ENCODE measurements at places on chromosomes 12 and 14. TPM values are rescaled to one million over a fixed set of nuclear protein-coding genes. Genes with fewer than 3 reads are reported as not detected.

Gene GYS2
- total RNA-seq, result not detected

DNA sequence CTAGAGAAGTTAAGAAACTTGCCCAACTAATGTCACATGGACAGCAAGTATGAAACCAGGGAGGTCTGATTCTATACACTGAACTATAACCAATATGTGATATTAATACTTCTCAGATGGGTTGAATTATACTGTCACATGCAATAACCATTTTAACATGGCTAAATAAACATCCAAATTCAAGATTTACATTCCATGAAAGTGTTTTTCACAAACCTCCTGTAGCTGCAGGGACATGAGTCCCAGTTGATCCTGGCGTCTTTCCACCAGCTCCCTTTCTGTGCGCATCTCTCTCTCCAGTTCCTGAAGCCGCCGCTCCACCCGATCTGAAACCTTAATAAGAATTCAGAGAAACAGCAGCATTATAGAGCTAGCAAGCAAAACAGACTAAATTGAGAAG, 79.0 kb downstream of the CEP128 start:
- H3K4me1 ChIP-seq, result no peaks in the 10 kb centered on the region
- H3K4me3 ChIP-seq, result no peak overlapping the region
- H3K27ac ChIP-seq, result no peak overlapping the region
- H3K27me3 ChIP-seq, result no peaks in the 10 kb centered on the region
- H3K36me3 ChIP-seq, result peaks cover 8% of the 10 kb centered on the region

- peaks cover 23% of the 10 kb centered on the region for H3K27me3 ChIP-seq
- DNase-seq, result peak; percentile 70
- H3K4me3 ChIP-seq, result peak overlapping the region; percentile 69
- H3K27ac ChIP-seq, result peak overlapping the region; percentile 77
- no peaks in the 10 kb centered on the region for H3K36me3 ChIP-seq
- peaks cover 27% of the 10 kb centered on the region for H3K4me1 ChIP-seq
These were observed 49.4 kb downstream of the VWF start for GRCh38 chr12:6074979-6075585.

GRCh38 chr14:51529736-51530135, 122.0 kb upstream of the FRMD6 start:
- H3K4me1 ChIP-seq, result peaks cover 4% of the 10 kb centered on the region
- H3K4me3 ChIP-seq, result no peak overlapping the region
- H3K27ac ChIP-seq, result no peak overlapping the region

- peaks cover 17% of the 10 kb centered on the region for H3K27me3 ChIP-seq
- no peak for DNase-seq
- no peak overlapping the region for H3K27ac ChIP-seq
- no peaks in the 10 kb centered on the region for H3K36me3 ChIP-seq
- H3K4me3 ChIP-seq, result no peak overlapping the region
- no peaks in the 10 kb centered on the region for H3K4me1 ChIP-seq
These were observed 59.8 kb upstream of the KRR1 start for GRCh38 chr12:75571204-75571603.

Gene NAA30
- 12.7 TPM for total RNA-seq

GRCh38 chr14:33916663-33917565, 34.0 kb downstream of the EGLN3 start:
- H3K36me3 ChIP-seq, result no peaks in the 10 kb centered on the region
- no peak overlapping the region for H3K4me3 ChIP-seq
- peaks cover 2% of the 10 kb centered on the region for H3K27me3 ChIP-seq

Gene APOF
- not detected for total RNA-seq

Gene COX8C
- total RNA-seq, result not detected

GRCh38 chr12:5771756-5772155, 173.3 kb downstream of the ANO2 start:
- H3K4me3 ChIP-seq, result no peak overlapping the region
- DNase-seq, result no peak
- no peaks in the 10 kb centered on the region for H3K4me1 ChIP-seq
- no peak overlapping the region for H3K27ac ChIP-seq
- H3K36me3 ChIP-seq, result no peaks in the 10 kb centered on the region

- H3K4me3 ChIP-seq, result peak overlapping the region; percentile 94
- H3K27me3 ChIP-seq, result no peaks in the 10 kb centered on the region
- no peaks in the 10 kb centered on the region for H3K36me3 ChIP-seq
- peaks cover 21% of the 10 kb centered on the region for H3K4me1 ChIP-seq
- peak overlapping the region; percentile 94 for H3K27ac ChIP-seq
- DNase-seq, result peak; percentile 69
These were observed 3.6 kb downstream of the TNS2 start for GRCh38 chr12:53053218-53054111.

- no peaks in the 10 kb centered on the region for H3K27me3 ChIP-seq
- no peak overlapping the region for H3K4me3 ChIP-seq
- no peak for DNase-seq
- H3K36me3 ChIP-seq, result no peaks in the 10 kb centered on the region
- H3K27ac ChIP-seq, result no peak overlapping the region
These were observed 239.1 kb downstream of the EGLN3 start for GRCh38 chr14:33711811-33712216.

Gene RAB2B
- 22.1 TPM for total RNA-seq

Gene CSRP2
- total RNA-seq, result 0.47 TPM

GRCh38 chr12:99436584-99436983, 211.0 kb upstream of the GARIN6 start:
- no peak overlapping the region for H3K4me3 ChIP-seq
- no peaks in the 10 kb centered on the region for H3K36me3 ChIP-seq
- H3K27me3 ChIP-seq, result no peaks in the 10 kb centered on the region
- H3K4me1 ChIP-seq, result no peaks in the 10 kb centered on the region

Gene LRFN5
- total RNA-seq, result not detected

DNA sequence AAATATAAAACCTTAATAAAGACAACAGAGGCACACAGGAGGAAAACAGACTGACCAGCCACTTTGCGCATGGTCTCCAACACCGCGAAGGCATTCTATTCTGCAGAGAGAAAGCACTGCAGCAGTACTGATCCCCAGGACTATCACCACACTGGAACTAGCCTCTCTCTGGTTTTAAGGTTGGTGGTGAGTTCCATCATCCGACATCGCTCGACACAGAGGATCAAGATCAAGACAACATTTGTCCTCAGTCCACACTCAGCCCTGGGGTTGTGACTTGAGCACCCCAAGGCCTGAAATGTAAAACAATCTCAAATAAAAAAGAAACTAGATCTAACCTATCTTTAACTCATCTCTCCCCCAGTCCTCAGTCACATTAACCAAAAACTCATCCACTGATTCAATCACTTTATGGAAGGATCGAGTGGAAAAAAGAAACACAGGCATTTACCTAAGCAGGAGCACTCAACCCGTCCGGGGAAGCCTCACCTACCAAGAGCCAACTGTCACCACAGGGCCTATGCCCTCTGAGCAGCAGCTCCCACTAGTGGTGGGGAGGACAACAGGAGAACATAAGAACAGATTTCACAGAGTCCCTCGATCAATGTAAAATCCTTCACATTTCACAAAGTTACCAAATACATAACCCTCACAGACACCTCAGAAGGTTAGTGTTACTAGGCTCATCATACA, 17.7 kb downstream of the STXBP6 start:
- H3K27me3 ChIP-seq, result no peaks in the 10 kb centered on the region
- no peaks in the 10 kb centered on the region for H3K36me3 ChIP-seq
- no peak for DNase-seq
- no peak overlapping the region for H3K27ac ChIP-seq
- no peaks in the 10 kb centered on the region for H3K4me1 ChIP-seq

- H3K27ac ChIP-seq, result no peak overlapping the region
- no peak for DNase-seq
- no peaks in the 10 kb centered on the region for H3K4me1 ChIP-seq
- no peaks in the 10 kb centered on the region for H3K36me3 ChIP-seq
- H3K4me3 ChIP-seq, result no peak overlapping the region
- H3K27me3 ChIP-seq, result no peaks in the 10 kb centered on the region
These were observed 217.5 kb upstream of the LHX5 start for GRCh38 chr12:113689047-113689610.

DNA sequence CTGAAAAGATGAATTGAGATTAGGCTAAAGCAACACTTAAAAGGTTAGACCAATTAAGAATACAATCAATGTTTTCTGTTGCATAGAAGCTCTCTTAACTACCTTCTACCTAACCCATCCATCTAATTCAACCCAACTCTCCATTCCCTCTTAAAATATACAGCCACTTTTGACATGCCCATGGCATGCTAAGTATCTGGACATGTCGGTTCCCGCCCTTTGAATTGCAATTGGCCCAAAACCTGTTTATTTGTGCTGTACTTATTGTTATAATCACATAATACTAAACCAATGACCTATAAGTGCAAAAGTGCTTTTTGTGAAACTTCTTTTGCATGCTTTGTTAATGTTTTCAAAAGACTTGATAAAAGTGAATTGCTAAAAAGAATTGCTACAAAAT, 37.6 kb upstream of the APPL2 start:
- no peaks in the 10 kb centered on the region for H3K27me3 ChIP-seq
- no peak overlapping the region for H3K4me3 ChIP-seq
- H3K27ac ChIP-seq, result no peak overlapping the region
- peaks cover 6% of the 10 kb centered on the region for H3K4me1 ChIP-seq
- no peaks in the 10 kb centered on the region for H3K36me3 ChIP-seq

DNA sequence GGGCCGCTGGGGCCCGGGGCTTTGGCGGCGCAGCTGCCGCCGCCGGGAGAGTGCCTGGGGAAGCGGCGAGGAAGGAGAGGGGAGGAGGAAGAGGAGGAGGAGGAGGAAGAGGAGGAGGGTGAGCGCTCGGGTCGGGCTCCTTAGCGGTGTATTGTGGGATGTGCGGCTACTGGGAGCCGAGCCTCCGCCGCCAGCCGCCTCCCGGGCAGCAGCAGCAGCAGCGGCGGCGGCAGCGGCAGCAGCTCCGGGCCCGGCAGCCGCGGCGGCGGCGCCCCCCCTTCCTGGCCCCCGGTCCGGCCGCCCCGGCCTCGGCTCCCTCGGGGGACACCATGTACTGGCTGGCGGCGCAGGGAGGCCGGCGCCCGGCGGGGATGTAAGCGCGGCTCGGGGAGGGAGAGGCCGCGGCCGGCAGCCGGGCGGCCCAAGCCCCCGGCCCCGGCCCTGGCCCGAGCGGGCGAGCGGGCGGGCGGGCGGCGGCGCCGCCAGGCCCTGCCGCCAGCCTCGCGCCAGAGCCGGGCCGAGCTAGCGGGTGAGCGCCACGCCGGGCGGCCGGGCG, at the start of gene SETD1B:
Gene SETD1B, plus strand, starts transcription at position 149 of the 556 bp plus-strand sequence. CDS start 729 bp downstream, outside the sequence.
- H3K4me1 ChIP-seq, result peaks cover 25% of the 10 kb centered on the region
- H3K4me3 ChIP-seq, result peak within 1 kb of the TSS; percentile 96
- DNase-seq, result peak; percentile 69
- H3K27me3 ChIP-seq, result no peaks in the 10 kb centered on the region
- peak within 1 kb of the TSS; percentile 98 for H3K27ac ChIP-seq

DNA sequence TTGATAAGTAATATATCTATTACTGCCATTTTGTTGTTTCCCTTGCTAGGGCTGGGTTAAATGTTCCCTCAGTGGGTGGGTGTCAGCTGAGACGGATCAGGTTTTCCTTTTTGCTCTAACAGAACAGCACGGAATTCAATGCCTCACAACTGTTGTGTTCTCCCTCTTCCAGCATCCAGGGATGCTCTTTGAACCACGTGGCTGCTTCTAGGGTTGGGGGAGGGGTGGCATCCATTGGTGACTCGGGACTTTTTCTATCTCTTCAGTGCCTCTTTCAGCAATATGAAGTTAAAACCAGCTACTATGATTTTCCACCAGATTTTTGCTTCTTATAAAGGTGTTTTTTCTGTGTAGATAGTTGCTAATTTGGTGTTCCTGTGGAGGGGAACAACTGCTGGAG, 884.9 kb upstream of the FOXG1 start:
- no peaks in the 10 kb centered on the region for H3K4me1 ChIP-seq
- H3K27me3 ChIP-seq, result no peaks in the 10 kb centered on the region
- no peaks in the 10 kb centered on the region for H3K36me3 ChIP-seq
- no peak for DNase-seq
- H3K4me3 ChIP-seq, result no peak overlapping the region

DNA sequence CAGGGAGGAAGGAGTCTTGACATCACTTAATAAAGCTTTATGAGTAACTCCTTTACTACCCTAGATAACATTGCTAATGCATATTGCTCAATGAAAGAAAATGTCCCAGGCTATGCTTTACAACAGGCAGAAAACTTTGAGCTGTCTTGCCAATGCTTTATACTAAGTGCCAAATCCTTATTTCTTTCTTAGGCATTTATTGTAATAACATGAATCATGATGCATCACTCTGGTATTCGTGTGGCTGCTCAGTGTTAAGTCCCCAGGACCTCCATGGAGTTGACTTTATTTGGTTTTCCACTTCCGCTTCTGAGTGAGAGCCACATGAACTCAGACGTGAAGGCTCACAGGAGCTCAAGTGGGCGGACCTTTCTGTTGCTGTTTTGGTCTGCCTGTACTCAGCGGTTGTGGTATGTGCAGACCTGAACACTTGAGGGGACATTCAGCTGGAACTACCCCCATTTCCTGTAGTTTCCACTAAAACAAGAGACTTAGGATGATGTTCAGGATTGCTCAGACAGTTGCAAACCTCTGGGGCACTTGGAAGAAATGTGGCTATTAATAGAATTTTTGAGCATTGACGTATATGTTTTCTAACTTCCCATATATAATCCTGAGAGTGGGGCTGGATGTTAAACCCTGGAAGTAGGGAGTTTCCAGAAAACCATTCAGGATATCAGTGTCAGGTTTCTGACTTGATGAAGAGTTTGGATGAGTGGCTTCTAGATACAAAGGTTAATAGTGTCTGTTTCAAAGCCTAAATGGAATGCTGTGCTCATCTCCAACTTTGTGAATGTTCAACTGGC, 258.6 kb downstream of the MSRB3 start:
- no peaks in the 10 kb centered on the region for H3K27me3 ChIP-seq
- H3K27ac ChIP-seq, result no peak overlapping the region
- H3K36me3 ChIP-seq, result no peaks in the 10 kb centered on the region
- H3K4me3 ChIP-seq, result no peak overlapping the region

Gene GPRC5D
- not detected for total RNA-seq

Gene PLEKHG3
- 7.8 TPM for total RNA-seq

Measured in activated CD8-positive, alpha-beta T cell treated with anti-CD3 and anti-CD28 coated beads, Interleukin-2, amount 10 ng/mL, durations not matched to agents 7 days and 5 days (primary cell).